ENCODE measurements at places on chromosomes 2 and 18.

- DNase-seq: no peak
These were observed 1.4 kb upstream of the SP5 start for GRCh38 chr2:170713543-170714380.

DNA sequence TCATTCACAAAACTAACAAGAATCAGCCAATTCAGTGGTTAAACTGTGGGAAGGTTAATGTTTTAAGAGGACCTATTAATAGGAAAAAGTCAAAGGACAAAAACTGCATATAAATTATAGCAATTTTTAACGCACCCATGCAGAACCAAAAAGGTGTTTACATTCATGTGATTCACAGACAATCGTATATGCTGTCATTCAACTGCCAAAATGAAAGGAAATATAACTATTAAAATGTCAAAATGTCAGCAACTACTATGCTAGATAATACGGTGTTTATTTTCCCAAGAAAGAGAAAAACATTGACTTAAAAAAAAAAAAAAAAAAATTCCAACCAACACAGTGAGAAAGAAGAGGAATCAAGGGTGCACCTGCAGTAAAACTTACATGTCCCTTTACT, 48.5 kb downstream of the DYM start:
- DNase-seq: no peak

- DNase-seq: no peak
These were observed 52.0 kb upstream of the POLE4 start for GRCh38 chr2:74906395-74906794.

DNA sequence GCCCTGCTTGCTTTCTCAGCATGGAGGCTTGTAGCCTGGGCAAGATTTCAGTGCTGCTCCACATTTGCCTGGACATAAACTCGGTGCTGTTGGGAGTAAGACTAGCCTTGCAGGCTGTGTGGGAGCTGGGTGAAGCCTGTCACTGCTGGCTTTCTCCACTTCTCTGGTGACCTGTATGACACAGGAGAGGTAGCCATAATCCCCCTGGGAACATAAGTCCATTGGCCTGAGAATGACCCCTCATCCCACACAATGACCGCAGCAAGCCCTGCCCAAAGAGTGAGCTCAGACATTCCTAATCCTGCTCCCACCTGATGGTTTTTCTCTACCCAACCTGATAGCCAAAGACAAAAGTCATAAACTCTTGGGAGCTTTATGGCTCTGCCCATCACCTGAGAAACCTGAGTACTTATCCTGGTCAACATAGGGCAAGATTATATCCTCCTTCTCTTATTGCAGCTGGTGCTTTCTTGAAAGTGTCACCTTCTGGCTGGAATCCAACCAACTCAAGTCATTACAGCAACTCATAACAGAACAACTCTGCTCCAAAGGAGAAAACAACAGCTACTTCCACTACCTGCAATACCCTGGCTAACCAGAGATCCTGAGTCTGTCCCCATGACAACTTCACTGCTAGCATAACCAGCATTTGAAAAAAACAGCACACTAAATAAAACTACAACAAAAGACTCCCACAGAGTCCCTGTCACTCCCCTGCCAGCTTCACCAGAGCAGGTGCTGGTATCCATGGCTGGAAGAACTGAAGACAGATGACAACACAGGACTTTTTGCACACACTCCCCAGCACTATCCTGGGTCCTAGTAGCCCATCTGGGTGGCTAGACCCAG, 834.4 kb upstream of the DDX18 start:
- no peak for DNase-seq

DNA sequence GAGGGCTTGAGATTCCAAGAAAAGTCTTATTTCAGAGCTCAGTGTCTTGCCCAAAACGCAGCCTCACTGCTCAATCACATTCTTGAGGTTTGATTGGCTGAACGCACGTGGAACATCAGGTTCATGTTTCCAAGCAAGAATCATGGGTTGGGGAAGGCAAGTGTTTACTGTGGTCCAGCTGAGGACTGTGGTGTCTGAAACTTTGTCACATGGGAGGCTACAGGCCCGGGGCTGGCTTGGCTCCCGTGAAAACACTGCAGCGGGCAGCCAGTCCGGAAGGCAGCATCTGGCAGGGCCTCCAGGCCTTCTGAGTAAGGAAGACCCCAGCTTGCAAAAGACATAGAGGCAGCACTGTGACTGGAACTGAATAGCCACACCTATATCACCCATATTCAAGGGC, 84.7 kb downstream of the POLR1A start:
- DNase-seq: no peak

- DNase-seq: no peak
These were observed 62.1 kb downstream of the RMDN2 start for GRCh38 chr2:37987098-37987775.

GRCh38 chr2:168097431-168097830, 150.0 kb downstream of the STK39 start:
- DNase-seq: no peak

DNA sequence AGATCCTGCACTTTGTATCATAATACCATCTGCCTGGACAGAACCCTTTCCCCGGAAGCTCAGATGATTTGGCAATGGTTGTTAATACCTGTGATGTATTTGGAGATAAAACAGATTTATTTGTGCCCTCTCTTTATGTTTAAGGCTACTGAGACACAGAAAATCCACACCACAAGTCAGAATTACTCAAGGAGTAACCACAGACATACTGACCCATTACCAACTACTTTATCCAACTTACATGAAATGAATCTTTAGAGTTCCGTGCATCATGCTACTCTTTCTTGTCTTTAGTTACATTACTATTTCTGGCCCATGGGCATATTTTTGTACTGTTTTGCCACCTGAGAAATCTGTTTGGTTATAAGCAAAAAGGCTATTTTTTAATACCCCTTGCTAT, 384.0 kb downstream of the STK39 start:
- DNase-seq: no peak

GRCh38 chr2:64652231-64653108, 1.2 kb downstream of the SERTAD2 start:
- DNase-seq: no peak

- no peak for DNase-seq
These were observed 7.7 kb downstream of the PPP1R7 start for GRCh38 chr2:241157841-241158545.

DNA sequence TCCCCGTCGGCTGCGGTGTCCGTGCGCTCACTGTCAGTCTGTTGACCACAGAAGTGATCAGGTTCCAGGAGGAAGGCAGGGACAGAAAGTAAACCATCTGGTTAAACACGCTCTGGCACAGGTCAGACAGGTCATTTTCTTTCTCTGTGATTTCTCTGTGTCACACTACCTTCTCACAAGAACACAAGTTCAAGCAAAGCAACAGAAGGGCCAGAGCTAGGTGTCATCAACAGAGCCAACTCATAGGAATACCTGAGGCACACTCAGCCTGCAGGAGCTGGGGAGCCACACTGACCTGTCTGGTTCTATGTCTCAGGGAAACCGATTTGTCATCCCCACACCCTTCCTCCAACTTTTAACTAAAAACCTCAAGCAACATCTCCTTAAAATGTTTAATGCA, 115.1 kb upstream of the ZBTB14 start:
- DNase-seq: no peak

DNA sequence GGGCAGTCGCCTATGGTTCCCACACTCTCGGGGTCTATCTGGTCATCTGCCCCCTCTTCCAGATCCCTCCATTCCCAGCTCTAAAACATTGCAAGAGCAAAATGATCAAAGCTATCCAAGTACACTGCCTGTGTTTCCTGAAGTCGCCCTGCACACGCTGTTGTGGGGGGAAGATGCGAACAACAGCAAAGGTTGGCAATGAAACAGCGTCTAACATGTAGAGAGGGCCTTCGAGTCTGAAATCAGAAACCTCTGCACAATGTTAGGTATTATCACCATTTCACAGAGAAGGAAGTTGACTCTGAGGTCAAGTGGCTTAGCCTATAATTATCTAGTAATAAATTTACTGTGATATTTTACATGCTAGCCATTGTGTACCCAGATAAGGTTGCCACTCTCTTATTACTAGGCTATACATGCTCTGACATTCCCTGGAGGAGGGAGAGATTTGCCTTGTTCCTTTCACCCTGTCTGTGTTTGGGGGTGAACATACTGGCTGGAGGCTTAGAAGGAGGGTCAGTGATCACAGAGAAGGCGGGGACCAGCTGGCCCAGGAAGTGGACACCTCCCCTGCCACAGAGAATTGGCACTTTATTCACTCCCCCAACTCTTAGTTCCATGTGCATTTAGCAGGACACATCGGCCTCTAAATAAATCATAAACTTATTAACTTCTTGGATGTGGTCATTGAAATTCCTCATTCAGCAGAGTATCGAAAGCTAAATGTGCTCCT, 36.8 kb downstream of the KCTD1 start:
- DNase-seq: no peak

DNA sequence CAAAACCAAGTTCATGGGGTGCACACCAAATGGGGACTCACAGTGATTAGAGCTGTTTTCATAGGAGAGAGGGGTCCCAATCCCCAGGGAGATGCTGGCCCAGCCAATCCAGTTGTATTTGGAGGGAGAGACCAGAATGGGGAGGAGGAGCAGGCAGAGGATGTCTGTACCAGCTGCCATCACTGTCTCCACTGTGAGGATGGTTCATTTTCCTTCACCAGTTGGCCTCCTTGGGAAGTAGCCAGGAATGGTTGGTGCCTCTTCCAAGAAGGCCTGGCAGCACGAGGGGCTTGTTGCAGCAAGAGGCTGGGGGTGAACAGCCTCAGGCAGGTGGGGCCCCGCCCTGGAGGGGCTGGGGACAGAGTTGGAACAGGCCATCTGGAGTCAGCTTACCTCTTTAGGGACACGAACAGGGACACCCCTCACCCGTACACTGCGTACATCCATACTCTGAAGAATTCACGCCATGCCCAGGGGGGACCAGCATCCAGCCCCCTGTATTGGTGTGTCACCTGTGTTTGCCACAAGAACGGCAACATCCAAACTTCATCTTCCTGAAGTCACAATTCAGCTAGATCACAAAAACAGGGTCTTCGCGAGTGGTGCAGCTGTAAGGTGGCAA, 161.7 kb upstream of the ZNF236 start:
- DNase-seq: no peak

DNA sequence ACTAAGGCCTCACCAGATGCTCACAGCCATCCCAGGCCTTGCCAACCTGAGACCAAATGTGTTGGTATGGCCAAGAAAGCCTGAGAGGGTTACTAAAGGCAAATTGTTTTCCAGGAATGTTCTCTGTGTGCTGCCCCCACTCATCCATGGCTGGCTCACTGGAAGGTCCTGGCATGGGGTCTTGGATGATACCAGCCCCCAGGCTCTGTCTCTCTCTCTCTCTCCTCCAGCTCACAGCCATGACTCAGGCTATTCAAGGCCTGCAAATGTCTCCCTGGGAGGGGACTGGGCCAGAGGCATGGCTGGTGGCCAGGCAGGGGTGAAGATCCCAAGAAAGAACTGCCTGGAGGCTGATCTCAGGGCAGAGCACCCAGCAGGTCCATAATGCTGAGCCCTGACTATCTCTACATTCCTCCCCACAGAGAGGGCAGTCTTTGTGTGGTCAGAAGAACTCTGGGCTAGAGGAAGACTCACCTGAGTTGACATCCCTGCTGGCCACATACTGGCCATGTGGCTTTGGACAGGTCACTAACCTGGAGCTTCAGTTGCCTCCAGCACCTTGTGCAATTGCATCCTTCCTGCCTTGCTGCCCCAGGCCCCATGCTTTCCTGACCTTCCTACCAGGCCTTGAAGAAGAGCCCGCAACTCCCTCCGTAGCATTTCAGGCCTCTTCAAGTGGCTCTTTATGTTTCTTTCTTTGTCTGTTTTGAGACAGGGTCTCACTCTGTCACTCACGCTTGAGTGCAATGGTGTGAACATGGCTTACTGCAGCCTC, 150.4 kb downstream of the ZFP36L2 start:
- no peak for DNase-seq

GRCh38 chr2:24571828-24572442, 80.9 kb downstream of the NCOA1 start:
- DNase-seq: no peak

GRCh38 chr2:71004857-71005256, 10.2 kb upstream of the TEX261 start:
- DNase-seq: no peak

- no peak for DNase-seq
These were observed 41.0 kb downstream of the PAX8 start for GRCh38 chr2:113237604-113238160.

DNA sequence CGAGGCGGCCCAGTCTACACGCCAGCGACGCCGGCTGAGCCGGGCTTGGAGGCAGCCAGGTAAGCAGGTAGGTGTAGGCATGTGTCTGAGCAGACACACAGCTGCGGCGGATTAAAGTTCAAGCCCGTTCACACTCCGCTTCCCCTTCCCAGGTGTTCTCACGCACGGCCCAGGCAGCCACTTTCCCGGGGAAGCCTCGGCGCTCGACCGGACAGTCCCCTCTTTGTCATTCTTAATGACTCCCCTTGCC, 367 bp downstream of the TGFA start:
- no peak for DNase-seq

DNA sequence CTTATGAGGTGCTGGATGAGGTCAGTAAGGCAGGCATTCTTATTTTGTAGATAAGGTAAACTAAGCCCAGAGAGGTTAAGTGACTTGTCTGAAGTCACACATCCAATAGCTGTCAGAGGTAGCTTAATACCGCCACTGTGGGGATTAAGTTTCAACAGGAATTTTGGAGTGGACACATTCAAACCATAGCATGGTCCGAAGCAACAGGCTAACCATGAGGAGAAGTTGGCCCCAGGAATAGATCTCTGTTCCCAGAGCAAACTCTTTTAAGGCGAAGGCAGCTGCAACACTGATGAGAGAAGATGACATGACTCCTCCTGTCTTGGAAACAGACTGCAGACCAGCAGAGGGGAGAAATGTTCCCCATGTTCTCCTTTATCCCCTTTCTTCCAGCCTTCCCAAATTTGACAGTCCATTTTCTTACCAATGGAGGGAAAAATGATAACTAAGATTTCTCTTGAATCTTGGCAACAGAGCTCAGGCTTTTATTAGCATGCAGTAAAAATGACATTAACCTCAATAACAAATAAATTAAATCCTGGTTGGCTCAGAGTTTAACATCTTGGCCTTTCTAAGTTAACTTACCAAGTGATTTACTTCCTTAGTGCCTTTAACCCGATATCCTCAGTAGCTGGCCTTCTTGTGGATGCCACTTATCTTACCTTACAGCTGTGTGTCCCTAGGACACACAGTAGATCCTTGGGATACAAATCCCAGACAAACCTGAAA, 67.9 kb upstream of the STPG4 start:
- DNase-seq: no peak

DNA sequence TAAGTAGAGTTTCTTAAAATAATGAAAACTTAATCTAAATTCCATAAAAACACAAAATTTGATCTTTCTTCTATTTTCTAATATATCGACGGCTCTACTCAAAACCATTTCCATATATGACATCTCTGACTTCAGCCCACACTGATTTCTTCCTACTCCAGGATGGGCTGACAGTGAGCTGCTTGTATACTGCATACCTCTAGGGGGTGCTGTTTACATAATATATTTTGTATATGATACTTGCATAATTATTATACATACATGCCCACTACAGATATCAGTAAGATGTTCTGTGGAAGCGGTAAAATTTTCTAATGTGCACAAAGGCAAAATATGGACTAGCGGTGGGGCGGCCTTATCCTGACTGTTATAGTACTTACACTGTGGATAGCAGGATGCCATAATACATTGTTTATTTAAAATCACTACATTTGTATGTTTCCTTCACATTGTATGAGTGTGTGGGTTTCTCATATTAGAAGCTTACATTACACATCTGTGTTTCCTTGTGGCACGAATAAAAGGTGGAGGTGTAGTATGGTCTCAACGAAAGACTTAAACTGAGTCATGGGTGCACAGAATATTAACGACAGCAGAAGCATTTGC, 66.1 kb upstream of the NXPH2 start:
- DNase-seq: no peak

Measured in stimulated activated CD8-positive, alpha-beta memory T cell treated with anti-CD3 and anti-CD28 coated beads, Interleukin-15, amount 100 ng/mL, for 1 hour (primary cell).